ENCODE measurements at places on chromosomes 16 and 17. TPM values are rescaled to one million over a fixed set of nuclear protein-coding genes. Genes with fewer than 3 reads are reported as not detected.
A peak's percentile ranks its signal among the peaks of the same experiment; 100 is the strongest.

- no peak for DNase-seq
- peaks cover 49% of the 10 kb centered on the region for H3K27me3 ChIP-seq
- no peak overlapping the region for H3K27ac ChIP-seq
- peaks cover 26% of the 10 kb centered on the region for H3K36me3 ChIP-seq
- peaks cover 22% of the 10 kb centered on the region for H3K4me1 ChIP-seq
- peak overlapping the region; percentile 21 for H3K4me3 ChIP-seq
Measured at GRCh38 chr16:75287708-75288107, 36.3 kb upstream of the BCAR1 start.

Gene CFAP97D1
- polyA plus RNA-seq: not detected

Gene SECTM1
- not detected for polyA plus RNA-seq

DNA sequence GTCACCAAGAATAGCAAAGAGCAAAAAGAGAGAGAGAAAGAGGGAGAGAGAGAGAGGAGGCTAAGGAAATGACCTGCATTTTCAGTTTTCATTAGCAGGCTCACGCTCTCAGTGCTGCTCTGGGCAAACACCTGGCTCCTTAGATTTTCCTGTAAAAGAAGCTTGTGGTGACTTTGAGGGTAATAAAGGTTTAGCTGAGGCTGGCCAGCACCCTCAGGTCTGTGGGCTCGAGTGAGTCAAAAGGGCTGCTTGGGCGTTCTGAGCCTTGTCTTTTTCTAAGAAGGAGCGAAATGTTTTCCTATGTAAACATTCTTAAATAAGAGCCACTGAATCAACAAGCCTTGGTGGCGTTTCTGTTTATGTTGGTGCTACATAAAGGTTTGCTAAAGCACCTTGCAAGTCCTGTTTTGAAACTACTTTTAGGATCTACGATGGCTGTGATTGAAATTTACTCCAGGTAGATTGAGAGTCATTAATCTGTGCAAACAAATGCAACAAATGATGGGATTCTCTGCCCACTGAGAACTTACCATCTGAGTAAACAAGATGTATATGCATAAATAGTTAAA is 38.8 kb downstream of the SHISA6 start:
- H3K27me3 ChIP-seq: peaks cover 2% of the 10 kb centered on the region
- no peak overlapping the region for H3K27ac ChIP-seq
- no peaks in the 10 kb centered on the region for H3K36me3 ChIP-seq
- DNase-seq: no peak

DNA sequence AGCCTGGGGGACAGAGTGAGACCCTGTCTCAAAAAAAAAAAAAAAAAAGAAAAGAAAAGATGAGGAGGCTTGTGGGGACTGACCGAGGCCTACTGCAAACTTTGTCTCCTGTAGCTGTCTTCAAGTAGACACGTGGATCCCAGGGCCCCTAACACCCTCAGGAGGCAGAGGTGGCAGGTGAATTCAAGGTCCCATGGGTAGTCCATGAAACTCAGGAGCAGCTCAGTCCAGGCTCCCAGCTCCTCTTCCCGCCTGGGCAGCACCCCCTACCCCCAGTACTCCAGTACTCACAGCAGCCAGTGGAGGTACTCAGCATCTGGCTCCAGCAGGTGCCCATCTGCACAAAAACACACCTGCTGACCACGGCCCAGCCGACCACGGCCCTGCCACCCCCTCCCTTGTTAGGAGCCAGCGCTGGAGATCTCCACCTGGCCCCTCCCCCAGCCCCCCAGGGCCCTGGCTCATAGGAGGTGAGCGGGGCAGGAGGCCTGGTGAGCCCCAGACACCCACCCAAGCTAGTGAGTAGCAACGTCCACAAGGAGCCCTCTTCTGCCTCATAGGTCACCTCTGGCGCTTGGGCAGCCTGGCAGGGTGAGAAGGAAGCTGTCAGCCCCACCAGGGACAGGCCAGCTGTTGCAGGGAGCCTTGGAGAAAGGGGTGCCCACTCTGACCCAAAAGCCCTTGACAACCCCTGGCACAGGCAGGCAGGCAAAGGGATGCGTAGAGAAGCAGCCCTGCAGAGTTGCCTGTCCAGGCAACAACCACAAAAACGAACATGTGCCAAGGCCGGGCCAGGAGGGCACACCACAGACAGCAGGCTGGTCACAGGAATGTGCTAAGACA is 3.8 kb downstream of the MRPL38 start:
- no peak for DNase-seq
- H3K27me3 ChIP-seq: no peaks in the 10 kb centered on the region
- H3K4me1 ChIP-seq: peaks cover 13% of the 10 kb centered on the region
- H3K4me3 ChIP-seq: no peak overlapping the region
